ENCODE measurements at places on chromosomes 2 and 18.

DNA sequence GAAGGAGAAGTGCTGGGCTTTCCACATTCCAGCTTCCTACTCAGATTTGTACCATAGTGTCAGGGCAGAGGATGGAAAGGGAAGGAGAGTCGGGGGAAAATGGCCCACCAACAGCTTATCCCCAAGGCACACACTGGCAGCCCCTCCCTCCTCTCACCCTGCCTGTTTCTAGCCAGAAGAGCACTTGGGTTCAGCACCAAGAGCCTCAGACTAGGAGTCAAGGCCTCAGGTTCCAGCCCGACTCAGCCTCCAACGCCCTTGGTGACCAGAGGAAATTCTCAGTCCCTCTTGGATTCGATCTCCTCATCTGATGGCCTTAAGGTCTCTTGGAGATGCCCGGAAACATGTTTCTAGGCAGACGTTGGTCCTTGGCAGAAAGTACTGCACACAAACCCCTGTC lies 53.9 kb downstream of the TNS1 start:
- DNase-seq: no peak

- peak; percentile 51 for DNase-seq
Observed at GRCh38 chr2:70851704-70852103, 16.1 kb upstream of the CD207 start.

DNA sequence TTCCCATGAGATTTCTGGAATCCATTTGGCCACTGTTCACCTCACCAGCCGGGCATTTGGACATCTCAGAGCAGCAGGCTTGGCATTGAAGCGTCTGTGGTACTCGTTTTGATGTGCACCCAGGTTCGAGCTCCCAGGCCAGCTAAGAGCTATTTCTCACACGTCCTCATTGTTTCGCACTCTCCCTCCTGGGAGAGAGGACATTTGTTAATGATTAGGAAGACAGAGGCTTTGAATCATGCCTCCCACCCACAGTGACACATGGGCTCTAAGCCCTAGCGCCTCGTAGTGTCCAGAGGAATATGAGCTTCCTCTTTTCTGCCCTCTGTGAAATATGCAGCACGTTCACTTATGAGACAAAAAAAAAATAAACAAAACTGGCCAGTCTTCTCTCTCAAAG lies 361.8 kb downstream of the RND3 start:
- DNase-seq: no peak

DNA sequence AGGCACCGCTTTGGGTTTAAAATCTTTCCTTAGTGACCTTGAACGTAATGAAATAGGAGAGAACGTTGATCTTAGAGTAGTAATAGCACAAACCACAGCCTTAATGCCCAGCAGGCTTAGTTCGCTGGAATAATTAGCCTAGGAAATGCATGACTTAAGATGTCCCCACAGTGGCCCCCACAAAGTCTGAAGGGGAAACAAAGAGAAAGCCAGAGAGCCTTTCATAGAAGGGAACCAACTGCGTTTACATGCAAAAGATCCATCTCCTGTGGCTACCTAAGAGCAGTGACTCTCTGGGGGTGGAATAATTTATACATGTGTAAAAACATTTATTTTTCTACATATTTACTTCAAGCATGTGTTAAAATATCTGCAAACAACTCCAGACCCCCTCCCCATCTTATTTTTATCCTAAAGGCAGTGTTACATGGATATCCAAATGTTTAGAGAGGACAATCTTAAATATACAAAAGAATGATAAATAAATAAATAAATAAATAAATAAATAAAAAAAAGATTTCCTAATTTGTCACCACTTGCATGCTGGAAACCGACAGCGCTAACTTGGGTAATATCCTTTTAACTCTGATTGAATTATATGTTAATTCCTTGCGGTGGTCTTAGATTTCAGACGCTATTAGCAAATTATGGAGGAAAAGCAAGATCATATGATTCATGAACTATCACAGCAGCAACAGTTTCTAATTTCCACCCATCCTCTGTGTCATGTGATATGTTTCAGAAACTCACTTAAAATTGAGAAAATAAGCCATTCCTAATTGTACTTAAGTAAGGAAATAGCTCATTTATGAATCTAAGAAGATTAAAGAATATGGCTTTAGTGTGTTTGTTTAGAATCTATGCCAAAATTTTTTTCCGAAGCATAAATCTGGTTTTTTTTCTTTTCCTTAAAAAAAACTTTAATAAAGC lies 23.4 kb upstream of the CYP1B1 start:
- DNase-seq: no peak

DNA sequence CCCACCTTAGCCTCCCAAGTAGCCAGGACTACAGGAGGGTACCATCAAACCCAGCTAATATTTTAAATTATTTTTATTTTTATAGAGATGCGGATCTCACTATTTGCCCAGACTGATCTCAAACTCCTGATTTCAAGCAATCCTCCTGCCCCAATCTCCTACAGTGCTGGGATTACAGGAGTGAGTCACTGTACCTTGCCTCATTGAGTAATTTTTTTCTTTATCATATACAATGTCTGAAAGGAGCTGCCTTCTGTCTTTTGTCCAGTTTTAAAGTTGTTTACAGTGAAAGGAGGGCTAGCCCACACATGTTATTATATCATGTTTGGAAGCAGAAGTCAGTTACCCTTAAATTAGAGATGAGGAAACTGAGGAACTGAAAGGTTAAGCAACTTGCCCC lies 32.5 kb downstream of the PRKRA start:
- DNase-seq: no peak

DNA sequence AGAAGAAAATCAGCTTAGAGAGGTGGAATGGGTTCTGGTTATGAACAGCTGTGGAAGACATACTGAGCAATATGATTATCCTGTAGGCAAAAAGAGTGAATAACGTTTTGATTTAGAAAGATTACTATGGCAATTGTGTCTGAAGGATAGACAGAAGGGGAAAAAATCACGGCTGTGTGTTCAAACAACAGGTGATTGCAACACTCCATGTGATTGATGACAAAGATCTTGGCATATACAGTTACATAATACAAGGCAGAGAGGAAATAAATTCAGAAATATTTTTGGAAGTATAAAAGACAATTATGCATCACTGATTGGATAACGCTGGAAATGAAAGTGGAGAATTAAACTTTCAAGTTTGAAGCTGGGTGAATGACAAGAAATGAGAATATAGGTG lies 58.5 kb upstream of the KCNJ3 start:
- DNase-seq: no peak

- no peak for DNase-seq
Observed at GRCh38 chr2:28228434-28228995, 164.1 kb upstream of the FOSL2 start.

GRCh38 chr18:14963246-14963645 lies 215.3 kb downstream of the ANKRD30B start:
- no peak for DNase-seq
